ENCODE measurements at places on chromosomes 6 and 20. TPM values are rescaled to one million over a fixed set of nuclear protein-coding genes. Genes with fewer than 3 reads are reported as not detected.

Gene SLC16A10
- total RNA-seq: 10.6 TPM

DNA sequence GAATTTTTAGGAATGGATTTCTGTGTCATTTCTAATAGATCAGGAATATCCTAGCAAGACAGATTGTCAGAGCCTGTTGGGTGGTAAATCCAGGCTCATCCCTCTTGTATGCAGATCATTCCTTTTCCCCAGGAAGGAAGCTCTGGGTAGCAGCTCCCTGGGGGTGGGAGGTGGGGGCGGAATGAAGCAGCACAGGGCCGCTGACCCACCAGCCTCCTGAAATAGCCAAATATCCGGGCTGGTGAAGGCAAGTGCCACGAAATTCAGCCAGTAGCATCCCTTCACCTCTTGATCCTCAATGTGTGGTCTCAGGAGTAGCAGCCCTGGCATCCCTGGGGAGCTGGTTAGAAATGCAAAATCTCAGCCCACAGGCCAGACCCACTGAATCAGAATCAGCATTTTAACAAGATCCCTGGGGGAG, 256.9 kb downstream of the LRFN2 start:
- no peak for DNase-seq

- no peak for DNase-seq
Observed at GRCh38 chr6:48511378-48511777, 400.4 kb upstream of the PTCHD4 start.

DNA sequence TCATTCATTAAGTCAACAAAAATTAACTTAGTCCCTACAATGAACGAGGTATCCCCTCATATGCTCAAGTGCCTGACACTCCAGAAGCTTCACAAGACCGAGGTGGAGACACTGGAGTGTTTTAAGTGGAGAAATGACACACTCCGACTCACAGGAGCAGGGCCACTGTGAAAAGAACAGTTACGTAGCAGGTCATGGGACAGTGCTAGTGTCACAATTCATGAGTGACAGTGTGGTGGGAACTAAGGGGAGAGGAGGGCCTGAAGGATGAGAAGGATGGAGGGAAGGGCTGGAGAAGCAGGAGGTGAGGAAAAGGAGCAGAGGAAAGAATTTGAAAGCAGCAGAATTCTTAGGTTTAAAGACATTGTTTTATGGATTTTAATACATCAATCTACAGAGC, 1.3 kb upstream of the HLA-A start:
- no peak for DNase-seq

GRCh38 chr6:25086500-25087091, 150.8 kb upstream of the RIPOR2 start:
- no peak for DNase-seq

DNA sequence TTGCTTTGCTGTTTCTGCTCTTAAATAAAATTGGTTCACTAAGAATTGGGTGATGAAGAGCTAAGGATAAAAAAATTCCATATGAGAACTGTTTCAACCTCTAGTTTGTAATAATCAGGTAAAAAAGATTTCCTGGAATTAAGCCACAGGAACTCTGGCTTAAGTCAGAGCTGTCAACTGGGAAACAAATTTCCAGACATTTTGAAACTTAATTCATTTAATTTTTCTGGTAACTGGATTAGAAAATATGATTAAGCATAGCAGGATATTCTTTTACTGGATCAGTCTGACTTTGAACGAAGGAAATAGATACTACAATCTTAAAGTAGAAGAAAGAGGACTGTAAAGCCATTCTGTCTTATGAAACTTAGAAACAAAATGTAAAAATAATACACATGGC, 1.3 kb upstream of the VIP start:
- DNase-seq: no peak

- no peak for DNase-seq
Observed at GRCh38 chr6:170050591-170051041, 240.3 kb downstream of the DLL1 start.

Gene TOX2
- total RNA-seq: 40.6 TPM

- DNase-seq: no peak
Observed at GRCh38 chr6:34657037-34657306, 39.6 kb downstream of the ILRUN start.

Gene SPATS1
- not detected for total RNA-seq

GRCh38 chr20:17808357-17808756, 108.6 kb downstream of the BANF2 start:
- DNase-seq: no peak

- no peak for DNase-seq
Observed at GRCh38 chr6:15294504-15294903, 48.6 kb downstream of the JARID2 start.

Gene TMEM200A
- 9.0 TPM for total RNA-seq

DNA sequence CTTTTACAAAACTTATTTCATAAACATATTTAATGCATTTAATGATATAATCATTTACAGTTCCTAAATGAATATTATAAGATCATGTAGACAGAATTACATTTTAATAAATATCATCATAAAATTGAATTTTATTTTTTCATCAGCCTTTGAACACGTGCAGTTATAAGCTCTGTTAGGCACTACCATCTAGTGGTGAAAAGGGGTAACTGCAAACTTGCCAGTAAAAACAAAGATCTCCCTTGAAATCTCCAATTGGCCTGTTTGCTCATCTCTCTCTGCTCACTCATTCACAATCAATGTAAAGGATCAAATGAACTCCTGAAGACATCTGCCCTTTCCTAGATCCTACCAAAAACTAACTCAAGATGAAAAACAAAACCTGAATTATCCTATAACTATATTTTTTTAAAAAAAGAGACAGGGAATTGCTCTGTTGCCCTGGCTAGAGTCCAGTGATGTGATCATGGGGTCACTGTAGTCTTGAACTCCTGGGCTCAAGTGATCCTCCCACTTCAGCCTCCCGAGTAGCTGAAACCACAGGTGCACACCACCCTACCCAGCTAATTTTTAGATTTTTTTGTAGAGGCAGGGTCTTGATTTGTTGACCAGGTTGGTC, 31.7 kb downstream of the SAMHD1 start:
- DNase-seq: peak; percentile 13

- DNase-seq: no peak
Observed at GRCh38 chr6:101799531-101799930, 406.0 kb downstream of the GRIK2 start.

Gene FIG4
- 10.6 TPM for total RNA-seq

DNA sequence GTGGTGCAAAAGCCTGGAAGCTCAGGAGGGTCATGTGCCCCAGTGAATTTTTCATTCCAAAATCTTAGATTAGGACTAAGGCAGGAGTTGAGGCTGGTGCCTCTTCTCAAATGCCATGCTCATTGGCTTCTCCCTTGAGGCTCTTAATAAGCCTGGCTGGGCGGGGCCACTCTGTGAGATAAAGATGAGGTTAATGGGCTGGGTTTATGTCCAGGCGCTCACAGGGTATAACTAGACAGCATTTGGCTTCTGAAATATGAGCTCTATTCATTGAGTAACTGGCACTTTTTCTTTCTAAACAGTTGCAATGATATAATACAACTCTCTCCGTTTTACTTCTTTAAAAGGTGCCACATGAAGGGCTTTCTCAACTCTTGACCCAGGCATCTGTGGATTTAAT, 156.3 kb downstream of the SCML4 start:
- DNase-seq: no peak

Gene POPDC3
- not detected for total RNA-seq

DNA sequence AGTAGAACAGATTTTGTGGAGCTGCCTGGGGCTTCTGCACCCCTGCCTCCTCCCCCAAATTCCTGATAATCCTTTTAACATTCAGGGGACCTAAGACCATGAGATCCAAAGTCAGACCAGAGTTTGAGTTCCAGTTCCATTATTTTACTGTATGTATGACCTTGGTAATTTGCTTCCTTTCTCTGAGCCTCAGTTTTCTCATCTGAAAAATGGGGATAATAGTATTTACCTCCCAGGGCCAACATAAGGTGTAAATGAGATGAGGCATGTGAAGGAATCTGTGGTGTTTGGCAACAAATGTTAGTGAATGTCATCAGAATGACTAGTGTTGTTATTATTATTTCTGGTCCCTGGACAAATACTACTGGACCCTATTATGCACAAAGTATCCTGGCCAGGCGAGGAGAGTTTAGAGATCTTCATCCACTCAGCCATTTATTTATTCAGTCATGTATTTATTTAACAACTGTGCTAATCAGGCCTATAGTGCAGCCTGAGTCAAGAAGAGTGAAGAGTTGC, 47.3 kb downstream of the CDH22 start:
- no peak for DNase-seq

Gene PXDC1
- total RNA-seq: 0.72 TPM

Gene AGER
- total RNA-seq: 15.4 TPM

- no peak for DNase-seq
Observed at GRCh38 chr6:93801101-93801847, 381.9 kb upstream of the EPHA7 start.

GRCh38 chr20:37251825-37252477, 9.7 kb downstream of the GHRH start:
- no peak for DNase-seq

DNA sequence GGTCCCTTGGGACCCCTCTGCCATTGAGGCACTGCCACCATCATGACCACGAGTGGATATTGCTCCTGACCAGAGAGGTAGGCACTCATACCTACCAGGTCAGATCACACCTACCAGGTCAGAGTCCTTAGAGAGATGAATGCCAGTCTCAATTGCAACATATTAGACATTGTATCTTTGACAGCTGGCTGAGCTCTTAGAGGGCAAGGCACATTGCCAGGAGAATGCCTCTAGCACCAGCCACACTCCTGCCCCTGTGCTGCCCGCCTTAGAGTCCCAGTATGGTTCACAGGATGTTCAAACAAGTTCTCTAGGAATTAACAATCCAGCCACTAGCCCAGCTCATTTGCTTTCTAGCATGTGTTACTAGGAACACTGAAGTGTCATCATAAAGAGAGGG, 65.9 kb downstream of the TMEM244 start:
- no peak for DNase-seq

DNA sequence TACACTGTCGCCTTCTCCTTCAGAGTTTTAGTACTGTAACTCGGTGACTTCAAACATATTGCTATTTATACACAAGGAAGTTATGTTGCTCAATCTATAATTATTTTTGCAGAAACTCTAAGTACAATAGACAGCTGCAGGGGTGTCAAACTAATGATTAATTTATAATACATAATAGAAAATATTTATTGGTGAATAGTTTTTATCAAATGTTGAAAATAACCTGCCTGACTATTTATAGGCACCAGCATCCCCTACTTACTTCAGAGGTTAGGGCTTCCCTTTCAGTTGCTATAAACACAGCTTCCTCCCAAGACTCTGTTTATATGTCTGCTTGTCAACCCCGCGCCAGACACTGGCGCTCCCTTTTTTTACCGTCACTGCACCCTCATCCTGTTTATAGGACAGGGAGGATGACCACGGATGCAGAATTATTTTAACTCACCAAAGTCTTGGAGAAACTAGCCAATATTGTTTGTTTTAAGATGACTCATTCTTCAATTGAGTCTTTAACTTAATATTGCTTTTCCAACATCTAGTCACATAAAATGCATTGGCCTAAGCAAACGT, 225.0 kb downstream of the ALDH8A1 start:
- no peak for DNase-seq

- no peak for DNase-seq
Observed at GRCh38 chr6:14775528-14775927, 470.3 kb upstream of the JARID2 start.

Gene ADTRP
- 1.7 TPM for total RNA-seq

Gene PDYN
- not detected for total RNA-seq

Gene BLOC1S5
- total RNA-seq: 11.9 TPM

DNA sequence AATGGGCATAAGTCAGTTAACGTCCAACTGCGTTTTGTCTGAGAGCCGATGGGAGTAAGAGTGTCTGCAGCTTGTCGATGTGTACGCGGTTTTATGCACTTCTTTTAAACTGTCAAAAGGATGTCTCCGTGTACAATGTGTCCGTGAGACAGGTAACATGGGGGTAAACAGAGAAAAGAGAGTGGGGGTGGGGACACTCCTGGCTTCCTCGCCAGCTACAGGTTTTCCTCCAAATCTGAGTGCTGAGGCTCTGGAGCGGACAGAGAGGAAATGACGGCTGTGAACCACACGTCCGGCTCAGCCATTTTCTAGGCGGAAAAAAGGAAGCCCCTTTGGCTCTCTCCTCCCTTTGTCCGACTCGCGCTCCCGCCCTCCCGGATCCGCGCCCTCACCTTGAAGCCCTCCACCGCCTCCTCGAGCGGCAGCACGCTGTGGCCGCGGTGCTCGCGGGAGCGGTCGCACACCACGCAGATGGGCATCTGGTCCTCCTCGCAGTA, 916 bp downstream of the TRIM27 start:
- no peak for DNase-seq

DNA sequence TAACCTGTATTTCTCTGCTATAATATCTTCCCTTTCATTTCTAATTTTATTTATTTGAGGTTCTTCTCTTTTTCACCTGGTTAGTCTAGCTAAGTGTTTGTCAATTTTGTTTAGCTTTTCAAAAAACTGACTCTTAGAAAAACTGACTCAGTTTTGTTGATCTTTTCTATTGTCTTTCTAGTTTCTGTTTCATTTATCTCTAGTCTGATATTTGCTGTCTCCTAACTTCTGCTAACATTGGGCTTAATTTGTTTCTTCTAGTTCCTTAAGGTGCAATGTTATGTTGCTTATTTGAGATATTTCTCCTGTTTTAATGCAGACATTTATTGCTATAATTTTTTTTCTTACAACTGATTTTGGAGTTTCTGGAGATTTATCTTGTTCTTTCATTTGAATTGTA, 1011.0 kb downstream of the EPHA7 start:
- no peak for DNase-seq

Gene BMP2
- 1.4 TPM for total RNA-seq

Gene ERVFRD-1
- not detected for total RNA-seq

DNA sequence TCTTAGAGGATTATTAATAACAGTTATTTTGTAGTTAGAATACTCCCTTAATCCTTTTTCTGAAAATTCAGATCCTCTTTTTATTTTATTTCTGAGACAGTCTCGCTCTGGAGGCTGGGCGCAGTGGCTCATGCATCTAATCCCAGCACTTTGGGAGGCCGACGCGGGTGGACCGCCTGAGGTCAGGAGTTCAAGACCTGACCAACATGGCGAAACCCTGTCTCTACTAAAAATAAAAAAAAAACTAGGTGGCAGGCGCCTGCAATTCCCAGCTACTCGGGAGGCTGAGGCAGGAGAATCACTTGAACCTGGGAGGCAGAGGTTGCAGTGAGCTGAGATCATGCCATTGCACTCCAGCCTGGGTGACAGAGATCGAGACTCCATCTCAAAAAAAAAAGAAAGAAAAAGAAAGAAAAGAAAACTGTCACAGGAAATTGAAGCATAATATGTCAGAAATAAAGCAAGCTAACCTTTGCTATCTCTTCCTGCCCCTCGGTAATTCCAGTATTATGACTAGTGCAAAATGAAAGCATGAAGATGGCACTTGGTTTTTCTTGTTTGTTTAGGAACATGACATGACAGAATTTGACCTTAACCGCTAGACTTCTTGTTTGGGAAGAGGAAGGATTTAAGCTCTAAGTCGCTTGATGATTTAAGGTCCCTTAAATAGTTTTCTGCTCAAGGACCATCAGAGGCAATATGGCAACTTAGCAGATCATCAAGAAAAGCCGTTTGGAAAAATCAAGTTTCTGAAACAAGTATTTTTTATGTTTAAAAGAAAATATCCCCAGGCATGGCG, 1.8 kb upstream of the RBM39 start:
- DNase-seq: no peak

Gene BANF2
- not detected for total RNA-seq

Gene GPR63
- total RNA-seq: 3.8 TPM

All from GM12878 (cell line).